ENCODE measurements at places on chromosomes 16 and 17. TPM values are rescaled to one million over a fixed set of nuclear protein-coding genes. Genes with fewer than 3 reads are reported as not detected.

RNU2-1 gene
- total RNA-seq = 4,314 TPM

RTN4RL1 gene
- 0.54 TPM for total RNA-seq

KRT28 gene
- total RNA-seq = not detected

EPN3 gene
- not detected for total RNA-seq

ABCA9 gene
- 9.0 TPM for total RNA-seq

NOG gene
- not detected for total RNA-seq

KRT24 gene
- not detected for total RNA-seq

KRT40 gene
- not detected for total RNA-seq

PLXDC1 gene
- 0.11 TPM for total RNA-seq

FAM83G gene
- 21.9 TPM for total RNA-seq

CA10 gene
- not detected for total RNA-seq

SMPD3 gene
- total RNA-seq = 0.18 TPM

TPSD1 gene
- total RNA-seq = not detected

CCDC78 gene
- total RNA-seq = not detected

SPNS3 gene
- total RNA-seq = not detected

SOX15 gene
- not detected for total RNA-seq

SEPTIN12 gene
- total RNA-seq = not detected

GRCh38 chr17:66583112-66583748 lies 251.7 kb upstream of the CACNG5 start:
- no peak for DNase-seq

- DNase-seq = no peak
Measured at GRCh38 chr17:6232732-6233101, 162.5 kb downstream of the WSCD1 start.

DNA sequence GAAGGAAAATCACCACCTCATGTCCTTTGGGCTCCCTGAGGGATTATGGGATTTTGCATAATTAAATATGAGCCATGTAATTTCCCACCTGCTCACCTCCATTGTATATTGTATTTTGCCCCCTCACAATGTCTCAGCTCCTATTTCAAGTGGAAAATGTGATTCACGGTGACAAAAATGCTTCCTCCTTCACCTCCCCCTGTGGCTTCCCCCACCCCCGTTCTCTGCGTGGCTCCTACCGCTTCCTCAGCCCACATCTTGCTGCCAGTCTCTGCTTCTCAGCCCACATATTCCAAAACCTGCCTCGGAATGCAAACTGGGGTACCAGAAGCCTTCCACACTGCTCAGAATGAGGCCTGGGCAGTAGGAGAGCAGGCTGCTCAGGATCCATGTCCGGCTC lies 394.5 kb upstream of the C16orf82 start:
- DNase-seq = no peak

- DNase-seq = no peak
Measured at GRCh38 chr17:75238684-75239191, 22.7 kb downstream of the GGA3 start.

- no peak for DNase-seq
Measured at GRCh38 chr16:11610580-11610979, 23.9 kb upstream of the LITAF start.

- DNase-seq = peak; percentile 14
Measured at GRCh38 chr16:2769100-2769529, 8.0 kb downstream of the ELOB start.

GRCh38 chr16:83969771-83970429 lies 1.9 kb downstream of the NECAB2 start:
- no peak for DNase-seq

- no peak for DNase-seq
Measured at GRCh38 chr17:51387986-51388385, 127.6 kb downstream of the UTP18 start.

GRCh38 chr16:23771642-23772041 lies 16.8 kb downstream of the CHP2 start:
- no peak for DNase-seq

DNA sequence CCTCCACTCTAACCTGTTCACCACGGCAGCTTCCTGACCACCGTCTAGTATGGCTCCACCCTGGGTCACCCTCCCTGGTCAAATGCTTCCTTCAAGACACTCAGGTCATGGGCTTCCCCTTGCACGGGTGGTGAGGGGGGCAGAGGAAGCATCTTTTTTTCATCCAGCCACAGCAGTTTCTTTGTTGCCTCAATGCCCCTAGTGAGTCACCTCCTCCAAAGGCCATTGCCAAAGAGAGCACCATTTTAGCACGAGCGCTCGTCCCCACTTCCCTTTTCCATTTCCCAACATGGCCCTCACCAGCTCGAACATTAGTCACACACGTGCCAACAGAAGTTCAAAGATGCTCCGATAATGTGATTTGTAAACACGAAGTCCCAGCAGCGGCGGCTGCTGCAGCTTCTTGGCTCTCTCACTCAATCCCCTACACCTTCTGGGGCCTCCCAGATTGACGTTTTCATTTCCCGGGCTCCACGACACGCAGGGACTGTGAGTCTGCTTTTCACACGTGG lies 134.6 kb downstream of the GAS7 start:
- peak; percentile 35 for DNase-seq

GRCh38 chr17:41363881-41364280 lies 5.7 kb downstream of the KRT33B start:
- DNase-seq = no peak

- DNase-seq = no peak
Measured at GRCh38 chr17:8776248-8776647, 17.9 kb upstream of the SPDYE4 start.

GRCh38 chr16:1850981-1851380 lies 21.0 kb downstream of the MEIOB start:
- no peak for DNase-seq

DNA sequence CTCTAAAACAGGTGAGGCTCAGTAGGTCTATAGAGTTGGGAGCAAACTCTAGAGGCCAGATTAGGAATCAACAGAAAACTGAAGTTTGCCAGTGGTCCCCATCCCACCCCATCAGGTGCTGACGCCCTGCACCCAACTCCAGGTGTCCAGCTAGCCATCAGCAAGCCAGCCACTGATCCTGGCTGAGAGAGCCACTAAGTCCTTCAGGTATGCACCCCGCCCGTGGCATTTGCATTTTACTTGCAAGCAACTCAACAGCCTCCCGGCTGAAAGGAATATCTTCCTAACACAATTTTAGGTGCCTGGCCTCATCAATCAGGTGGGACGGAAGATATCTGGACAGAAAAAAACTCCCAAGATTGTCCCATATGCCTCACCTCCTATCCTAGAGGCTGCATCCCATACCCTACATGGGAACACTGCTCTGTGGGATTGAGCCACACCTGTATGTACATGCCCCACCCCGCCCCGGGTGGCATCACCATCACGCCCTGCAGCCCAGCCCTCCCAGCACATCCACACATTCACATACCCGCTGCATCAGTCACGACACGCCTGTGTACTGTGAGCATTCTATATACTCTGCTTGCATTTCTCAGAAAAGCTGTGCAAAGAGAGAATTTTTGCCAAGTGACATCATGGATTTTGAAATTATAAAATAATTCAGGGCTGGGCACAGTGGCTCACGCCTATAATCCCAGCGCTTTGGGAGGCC lies 8.3 kb downstream of the OTOP3 start:
- no peak for DNase-seq

DNA sequence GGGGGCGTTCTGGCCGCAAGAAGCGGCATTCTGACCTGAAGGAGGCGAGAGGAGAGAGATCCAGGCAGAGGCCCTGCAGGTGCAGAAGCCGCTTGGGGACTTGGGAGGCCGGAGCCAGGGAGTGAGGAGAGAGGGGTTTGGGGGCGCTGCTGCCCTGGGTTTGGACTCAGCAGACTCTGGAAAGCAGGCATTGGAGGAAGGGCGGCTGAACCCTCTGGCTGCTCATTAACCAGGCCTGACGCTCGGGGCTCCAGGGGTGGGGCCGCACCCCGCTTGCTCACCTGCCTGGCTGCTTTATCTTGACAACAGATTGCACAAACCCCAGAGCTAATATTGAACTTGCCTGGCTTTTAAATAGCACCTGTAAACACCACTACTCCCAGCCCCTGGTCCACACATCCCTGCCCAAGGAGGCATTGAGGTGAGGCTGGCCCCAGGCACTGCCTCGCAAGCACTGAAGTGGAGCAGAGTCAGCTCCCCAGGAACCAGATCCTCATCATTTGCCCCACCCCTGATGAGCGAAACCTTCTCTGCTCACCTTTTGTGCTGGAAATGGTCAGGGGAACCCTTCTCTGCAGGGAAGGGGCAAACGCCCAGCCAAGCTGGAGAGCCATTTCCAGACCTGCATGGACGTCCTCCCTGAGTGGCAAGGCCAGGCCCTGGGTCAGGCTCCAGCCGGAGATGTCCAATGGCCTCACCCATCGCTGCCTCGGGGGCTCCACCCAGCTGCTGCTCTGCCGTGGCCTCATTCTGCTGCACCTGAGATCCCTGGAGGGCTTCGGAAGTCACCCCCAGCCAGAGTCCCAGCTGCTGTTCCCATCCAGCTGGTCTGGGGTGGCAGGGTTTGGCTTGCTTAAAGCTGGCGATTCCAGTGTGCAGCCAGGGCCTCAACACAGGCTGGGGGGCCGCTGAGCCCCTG lies 190.2 kb upstream of the GSE1 start:
- DNase-seq = peak; percentile 95

- no peak for DNase-seq
Measured at GRCh38 chr16:2775765-2776499, 1.1 kb downstream of the ELOB start.

DNA sequence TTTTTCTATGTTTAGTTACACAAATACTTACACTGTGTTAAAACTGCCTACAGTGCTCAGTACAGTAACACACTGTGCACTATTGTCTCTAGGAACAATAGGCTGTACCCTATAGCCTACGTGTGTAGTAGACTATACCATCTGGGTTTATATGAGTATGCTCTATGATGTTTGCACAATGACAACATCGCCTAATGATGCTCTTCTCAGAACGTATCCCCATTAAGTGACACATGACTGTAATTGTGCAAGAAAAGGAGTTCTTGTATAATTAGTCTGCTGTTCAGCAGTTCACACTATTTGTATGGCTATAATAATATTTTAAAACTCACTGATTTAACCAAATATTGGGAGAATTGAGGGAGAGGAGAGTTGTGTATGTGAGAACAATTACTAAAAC lies 173.7 kb downstream of the TRIM37 start:
- DNase-seq = no peak

GRCh38 chr17:2865228-2865627 lies 69.0 kb downstream of the RAP1GAP2 start:
- no peak for DNase-seq

GRCh38 chr16:2486645-2487516 lies 12.0 kb downstream of the TBC1D24 start:
- DNase-seq = peak; percentile 62

- DNase-seq = no peak
Measured at GRCh38 chr16:66516509-66516807, 33.5 kb downstream of the TK2 start.

GRCh38 chr17:2611627-2612026 lies 18.2 kb downstream of the PAFAH1B1 start:
- no peak for DNase-seq

DNA sequence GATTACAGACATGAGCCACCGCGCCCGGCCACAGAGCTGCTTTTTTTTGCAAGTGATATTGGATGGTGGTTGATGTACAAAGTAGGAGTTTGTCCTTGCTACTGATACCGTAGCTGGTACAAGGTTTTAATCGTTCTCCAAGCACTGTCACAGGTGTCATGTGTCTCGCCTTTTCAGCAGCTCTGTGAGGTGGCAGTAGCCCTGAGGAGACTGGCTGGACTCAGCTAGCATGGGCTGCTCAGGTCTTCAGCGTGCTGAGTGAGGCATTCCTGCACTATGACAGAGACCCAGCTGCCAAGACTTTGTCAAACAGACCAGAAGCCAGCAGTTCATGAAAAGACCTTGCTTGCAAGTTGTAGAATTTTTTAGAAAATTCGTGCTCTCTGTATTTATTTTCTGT lies 7.2 kb downstream of the WWOX start:
- DNase-seq = no peak

DNA sequence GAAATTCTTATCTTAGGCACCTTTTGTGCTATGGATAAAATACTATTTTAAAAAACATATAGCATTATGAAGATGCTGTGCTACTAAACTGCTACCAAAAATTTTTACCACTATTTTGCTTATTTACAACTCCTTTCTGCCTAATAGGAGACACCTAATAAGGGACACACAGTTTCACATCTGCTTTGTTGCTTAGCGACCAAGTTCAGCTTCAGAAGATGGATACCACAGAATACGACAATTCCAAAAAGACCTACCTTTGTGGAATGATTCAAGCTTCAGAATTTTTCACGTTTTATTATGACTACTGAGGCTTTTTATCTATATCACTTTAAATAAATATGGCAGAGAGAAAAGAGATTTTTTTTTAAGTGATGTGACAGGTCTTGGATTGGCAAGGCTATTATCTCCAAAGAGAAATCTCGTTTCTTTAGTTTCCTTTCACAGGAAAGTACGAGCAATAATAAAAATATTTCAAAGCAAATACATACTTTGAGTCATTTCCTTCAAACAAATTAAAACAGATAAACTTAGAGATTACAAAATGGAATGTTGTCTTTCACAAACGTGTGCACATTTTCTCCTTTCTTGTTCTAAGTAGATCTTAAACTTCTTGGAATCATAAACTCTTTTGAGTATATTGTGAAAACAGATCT lies 35.4 kb downstream of the SPAG9 start:
- no peak for DNase-seq

DNA sequence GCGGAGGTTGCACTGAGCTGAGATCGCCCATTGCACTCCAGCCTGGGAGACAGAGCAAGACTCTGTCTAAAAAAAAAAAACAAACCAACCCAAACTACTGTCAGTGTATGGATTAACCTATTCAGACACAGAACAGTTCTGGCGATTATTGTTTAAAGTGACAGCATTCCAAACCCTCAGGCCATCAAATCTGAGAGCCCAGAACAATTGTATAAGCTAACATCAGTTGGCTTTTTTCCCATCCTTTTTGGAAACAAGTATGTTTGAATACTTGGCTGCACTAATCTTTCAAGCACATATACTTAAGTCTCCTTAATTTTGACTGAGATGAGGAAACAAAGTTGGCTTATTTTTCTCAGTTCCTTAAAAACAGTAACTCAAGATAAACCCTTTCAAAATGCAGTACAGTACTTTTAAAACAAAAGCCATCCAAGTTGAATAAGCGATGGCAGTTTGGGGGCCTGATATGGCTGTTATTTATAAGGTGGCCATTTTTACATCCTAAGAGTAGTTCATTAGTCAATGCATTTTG lies 1.4 kb downstream of the ZSWIM7 start:
- no peak for DNase-seq

- DNase-seq = no peak
Measured at GRCh38 chr16:47507701-47508100, 46.6 kb downstream of the PHKB start.
